ENCODE measurements at places on chromosomes 5 and 9.
A peak's percentile ranks its signal among the peaks of the same experiment; 100 is the strongest.

GRCh38 chr5:143679777-143680176 is 132.2 kb upstream of the HMHB1 start:
- DNase-seq, result no peak

DNA sequence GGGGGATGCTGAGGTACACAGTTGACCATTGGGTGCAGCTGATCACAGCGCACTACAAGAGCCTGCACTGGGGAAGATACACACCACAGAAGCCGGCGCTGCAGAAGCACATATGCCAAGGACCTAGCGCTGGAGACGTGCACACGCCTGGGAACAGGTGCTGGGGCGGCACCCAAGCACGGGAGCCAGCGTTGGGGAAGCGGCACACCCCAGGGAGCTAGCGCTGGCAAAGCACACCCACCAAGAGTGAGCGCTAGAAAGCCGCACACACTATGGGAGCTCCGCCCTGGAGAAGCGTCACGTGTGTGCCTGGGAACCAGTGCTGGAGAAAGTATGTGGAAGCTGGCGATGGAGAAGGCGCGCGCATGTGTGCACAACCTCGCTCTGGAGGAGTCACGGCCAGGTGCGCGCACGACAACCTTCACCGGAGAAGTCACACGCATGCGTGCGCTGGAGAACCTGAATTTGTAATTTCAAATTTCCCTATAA is 4.5 kb downstream of the FANCC start:
- DNase-seq, result peak; percentile 24

DNA sequence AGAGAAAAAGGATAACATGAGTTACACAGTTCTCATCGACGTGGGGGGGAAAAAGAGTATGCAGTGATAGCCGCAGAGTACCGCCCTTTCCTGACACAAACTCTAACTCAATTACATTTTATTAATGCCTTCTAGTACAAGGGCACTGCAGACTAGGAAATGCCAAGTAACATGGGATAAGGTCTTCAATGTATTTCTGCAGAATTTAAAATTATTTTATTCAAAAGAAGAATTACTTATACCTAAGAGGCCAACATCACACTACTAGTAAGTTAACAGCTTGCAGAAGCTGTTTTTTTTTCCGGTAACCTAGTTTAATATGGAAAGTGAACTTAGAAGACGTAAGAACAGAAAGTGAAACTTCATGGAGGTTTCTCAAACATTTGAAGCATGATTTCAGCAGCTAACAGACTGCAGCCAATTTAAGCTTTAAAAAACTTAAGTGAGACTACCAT is 3.9 kb downstream of the SETX start:
- DNase-seq, result no peak

GRCh38 chr5:67092535-67092934 is 104.1 kb downstream of the CD180 start:
- DNase-seq, result no peak

- DNase-seq, result no peak
Measured at GRCh38 chr9:20904995-20905394, 126.4 kb downstream of the HACD4 start.

GRCh38 chr5:129593525-129593924 is 133.4 kb downstream of the ADAMTS19 start:
- DNase-seq, result no peak

GRCh38 chr5:145667742-145668141 is 167.4 kb downstream of the PRELID2 start:
- no peak for DNase-seq

GRCh38 chr9:127204771-127205470 is 59.7 kb upstream of the GARNL3 start:
- DNase-seq, result peak; percentile 64

DNA sequence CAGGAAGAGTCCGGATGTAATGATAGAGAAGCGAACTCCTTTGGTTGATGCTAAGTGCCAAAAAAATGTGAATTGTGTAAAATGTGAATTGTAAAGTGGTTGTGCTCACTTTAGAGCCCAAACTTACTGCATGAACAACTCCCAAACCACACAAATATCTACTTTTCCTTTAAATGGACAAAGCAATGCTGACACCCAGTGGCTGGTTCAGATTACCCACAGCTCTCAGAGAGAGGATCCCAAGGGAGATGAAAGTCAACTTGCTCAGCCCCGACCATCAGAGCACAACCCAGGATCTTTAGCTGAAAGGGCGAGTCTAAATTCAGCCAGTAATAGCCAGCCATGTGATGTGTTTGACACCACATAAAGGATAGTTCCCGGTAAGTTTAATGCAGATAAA is 133.7 kb downstream of the NMUR2 start:
- DNase-seq, result peak; percentile 27

DNA sequence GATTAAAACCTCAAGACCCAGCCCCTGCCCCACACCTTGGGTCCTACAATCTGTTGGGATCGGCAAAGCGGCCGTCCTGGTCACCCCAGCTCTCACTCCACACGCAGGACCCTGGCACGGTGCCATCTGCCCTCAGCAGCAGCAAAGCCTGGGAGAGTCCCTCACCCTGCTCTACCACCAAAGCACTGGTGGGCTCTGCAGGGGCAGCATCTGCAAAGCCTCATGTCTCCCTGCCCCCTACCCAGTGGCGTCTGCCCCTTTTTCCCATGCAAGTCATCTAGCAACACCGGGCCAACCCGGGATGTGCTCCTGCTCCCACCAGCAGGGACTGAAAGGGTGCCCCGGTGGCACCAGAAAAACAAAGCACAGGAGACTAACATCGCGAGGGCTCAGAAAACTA is 19.6 kb upstream of the CNOT6 start:
- DNase-seq, result peak; percentile 37

DNA sequence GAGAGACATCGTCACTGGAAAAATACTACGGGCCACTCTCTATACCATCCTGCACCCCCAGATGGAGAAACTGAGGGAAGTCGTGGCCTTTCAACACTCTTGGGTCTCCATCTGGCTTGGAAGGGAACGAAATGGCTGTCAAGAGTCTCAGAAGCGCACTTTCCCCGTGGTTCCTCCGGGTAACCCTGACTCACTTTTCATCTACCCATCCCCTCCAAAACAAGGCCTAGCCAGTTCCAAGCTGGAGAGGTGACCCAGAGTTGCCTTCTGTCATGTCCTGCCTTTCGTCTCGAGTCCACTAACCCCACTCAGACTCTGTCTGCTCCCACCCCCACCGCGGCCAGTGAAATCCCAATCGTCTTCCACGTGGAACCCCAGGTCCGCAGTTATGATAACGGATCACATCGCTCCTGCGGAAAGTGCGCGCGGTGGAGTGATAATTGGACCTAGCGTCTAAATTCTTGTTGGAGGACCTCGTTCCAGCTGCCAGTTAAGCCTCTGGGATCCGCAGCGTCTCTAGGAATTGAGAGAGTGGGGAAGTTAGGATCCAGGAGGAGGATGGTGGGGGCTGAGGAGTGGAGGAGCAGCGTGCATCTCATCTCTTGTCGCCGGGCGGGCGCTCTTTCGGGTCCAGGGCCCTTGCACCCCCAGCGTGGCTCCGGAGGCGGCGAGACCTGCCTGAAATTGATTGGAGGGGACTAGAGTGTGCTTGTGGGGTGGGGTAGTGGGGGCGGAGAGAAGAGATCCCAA is 4.6 kb downstream of the CDKN2A start:
- peak; percentile 55 for DNase-seq

- no peak for DNase-seq
Measured at GRCh38 chr9:135437259-135437658, 42.3 kb upstream of the PPP1R26 start.

DNA sequence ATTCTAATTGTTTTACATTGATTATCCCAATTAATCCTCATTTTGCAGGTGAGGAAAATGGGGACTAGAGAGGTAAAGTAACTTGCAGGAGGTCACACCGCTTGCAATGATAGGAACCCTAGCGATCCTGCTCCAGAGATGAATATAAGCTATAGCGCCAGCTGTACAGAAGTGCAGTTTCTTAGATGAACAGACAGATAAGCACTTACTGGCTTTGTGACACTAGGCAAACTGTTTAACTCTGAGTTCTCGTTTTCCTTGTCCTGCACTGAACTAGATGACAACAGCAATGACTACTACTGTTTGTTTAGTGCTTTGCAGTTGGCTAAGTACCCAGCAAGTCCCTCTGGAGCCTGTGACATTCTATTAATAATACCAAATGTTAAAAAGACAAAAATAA is 11.1 kb downstream of the LHX6 start:
- no peak for DNase-seq

DNA sequence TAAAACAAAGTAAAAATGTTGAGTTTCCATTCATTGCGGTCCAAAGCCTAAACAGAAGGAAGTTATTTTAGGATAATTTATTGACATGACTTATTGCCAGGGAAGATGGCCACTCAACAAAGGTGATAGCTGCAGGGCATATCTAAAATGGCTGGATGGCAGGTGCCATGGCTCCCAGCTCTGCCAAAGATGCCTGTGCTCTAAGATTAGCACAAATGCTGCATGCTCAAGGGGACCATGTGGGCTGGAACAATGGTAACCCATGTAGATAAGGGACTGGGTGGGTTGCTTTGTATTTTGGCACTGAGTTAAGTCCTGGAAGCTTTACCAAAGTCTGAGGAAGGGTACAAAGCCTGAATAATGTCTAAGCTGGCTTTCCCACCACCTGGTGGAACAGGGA is 95.5 kb upstream of the IFNK start:
- no peak for DNase-seq

DNA sequence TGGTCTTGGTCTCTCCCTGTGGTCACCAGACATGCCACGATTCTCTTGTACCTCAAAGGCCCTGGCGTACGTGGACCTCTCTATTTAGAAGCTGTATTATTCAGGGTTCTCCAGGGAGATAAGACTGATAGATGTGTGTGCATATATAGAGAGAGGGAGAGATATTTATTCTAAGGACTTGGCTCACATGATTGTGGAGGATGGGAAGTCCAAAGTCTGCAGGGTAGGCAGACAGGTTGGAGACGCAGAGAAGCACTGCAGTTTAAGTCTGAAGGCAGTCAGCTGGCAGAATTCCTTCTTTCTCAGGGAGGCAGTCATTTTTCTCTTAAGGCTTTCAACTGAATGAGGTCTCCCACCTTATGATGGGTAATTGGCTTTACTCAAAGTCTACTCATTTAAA is 16.3 kb downstream of the C9orf57 start:
- DNase-seq, result no peak

GRCh38 chr5:144191998-144192397 is 21.3 kb downstream of the KCTD16 start:
- DNase-seq, result peak; percentile 35

- DNase-seq, result no peak
Measured at GRCh38 chr9:99078717-99079116, 26.2 kb upstream of the TGFBR1 start.

DNA sequence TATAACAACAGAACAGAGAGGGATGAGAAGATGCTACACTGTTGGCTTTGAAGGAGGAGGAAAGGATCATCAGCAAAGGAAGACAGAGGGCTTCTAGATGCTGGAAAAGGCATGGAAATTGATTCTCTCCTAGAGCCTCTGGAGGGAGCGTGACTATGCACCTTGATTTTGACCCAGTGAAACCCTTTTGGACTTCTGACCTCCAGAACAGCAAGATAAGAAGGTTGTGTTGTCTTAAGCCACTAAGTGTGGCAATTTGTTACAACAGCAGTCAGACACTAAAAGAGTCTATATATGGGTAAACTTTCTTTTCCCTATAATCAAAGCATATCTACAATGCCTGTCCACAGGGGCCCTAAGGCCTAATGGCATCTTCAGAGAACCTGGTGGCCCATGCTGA is 56.1 kb upstream of the MVB12B start:
- no peak for DNase-seq

DNA sequence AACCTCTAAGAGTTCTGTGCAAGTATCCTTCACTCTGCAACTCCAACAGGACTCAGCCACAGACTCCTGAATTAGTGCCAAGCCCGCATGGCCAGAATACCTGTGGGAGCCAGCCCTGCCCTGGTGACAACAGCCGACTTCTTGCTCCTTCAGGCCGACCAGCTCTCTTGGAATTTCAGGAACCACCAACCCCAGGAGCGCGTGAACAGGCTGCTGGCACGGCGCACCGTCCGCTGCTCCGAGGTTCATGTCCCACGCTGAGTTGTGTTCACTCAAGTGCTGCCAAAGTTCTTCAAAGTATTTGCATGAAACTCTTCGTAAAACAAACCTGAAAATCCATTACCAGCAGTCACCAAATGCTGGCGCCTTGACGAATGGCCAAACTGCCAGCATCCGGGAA is 232.8 kb downstream of the NR2F1-AS1 start:
- DNase-seq, result no peak

DNA sequence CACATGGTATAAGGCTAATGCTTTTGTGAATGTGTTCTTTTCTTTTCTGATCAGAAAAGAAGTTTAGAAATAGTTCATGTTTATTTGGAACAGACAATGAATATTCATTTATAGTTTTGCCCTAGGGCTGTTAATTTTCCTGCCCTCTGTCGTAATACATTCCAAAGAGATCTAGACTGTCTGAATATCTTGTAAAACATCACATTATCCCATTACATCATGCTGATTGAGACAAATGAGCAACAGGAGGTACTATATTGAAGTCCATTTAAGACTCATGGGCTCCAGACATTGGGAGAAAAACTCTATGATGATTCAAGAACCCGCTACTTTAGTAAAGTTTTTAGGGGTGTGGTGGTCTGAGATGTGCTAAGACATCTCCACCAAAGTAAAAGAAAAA is 121.2 kb upstream of the MAP1B start:
- DNase-seq, result no peak

DNA sequence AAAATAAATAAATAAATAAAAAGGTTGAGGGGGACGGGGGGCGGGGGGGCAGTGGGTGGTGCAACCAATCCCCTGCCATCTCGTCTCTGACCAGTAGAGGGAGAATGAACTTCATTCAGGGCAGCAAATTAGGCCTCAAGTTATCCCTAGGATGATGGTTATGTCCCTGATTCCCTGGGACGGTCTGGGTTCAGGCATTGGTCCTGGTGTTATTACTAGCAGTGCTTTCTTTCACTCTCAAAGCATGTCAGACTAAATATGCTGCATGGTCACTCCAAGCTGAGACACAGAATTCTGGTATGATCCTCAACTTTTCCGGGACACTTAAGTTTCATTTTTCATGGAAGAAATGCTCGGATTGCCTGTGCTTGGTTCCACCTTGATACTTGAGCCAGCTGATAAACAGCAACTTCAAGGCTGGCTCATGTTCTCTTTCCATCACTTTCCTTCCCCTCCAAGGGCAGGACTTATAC is 59.4 kb downstream of the DAP start:
- DNase-seq, result peak; percentile 87

DNA sequence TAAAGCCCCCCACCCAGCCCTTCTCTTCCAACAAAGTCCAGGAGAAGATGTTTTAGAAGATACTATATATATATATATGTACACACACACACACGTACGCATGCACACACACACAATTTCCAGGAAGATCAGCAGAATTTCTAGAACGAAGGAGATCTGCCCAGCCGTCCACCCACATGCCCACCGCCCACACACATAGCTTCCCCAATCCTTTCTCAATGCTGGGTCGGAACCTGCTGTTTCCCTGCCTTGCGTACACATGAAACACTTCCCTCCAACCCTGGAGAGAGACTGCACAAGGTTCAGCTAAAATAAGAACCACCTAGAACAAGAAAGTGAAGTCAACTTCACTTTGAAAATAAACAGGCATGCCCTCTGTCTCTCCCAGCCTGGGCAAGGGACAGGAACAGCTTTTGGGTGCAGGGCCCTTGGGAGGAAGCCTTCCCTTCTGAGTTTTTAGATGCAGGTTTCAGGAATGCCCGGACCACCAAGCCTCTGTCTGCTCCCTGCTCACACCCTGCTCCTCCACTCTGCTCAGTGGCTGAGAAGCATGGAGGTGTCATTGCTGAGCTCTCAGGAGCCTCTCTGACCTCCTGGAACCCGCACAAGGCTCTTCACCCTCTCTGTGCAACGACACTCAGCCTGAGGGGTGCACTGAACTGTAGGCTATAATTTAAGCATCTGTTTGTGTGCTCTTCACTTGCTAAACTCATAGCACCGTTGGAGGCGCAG is 149.4 kb downstream of the C5orf15 start:
- DNase-seq, result no peak
